CD8-positive, alpha-beta memory T cell (primary cell): ENCODE measurements at places on chromosomes 16 and 17. TPM values are rescaled to one million over a fixed set of nuclear protein-coding genes. Genes with fewer than 3 reads are reported as not detected.

Gene ANKRD40CL
- total RNA-seq = not detected

DNA sequence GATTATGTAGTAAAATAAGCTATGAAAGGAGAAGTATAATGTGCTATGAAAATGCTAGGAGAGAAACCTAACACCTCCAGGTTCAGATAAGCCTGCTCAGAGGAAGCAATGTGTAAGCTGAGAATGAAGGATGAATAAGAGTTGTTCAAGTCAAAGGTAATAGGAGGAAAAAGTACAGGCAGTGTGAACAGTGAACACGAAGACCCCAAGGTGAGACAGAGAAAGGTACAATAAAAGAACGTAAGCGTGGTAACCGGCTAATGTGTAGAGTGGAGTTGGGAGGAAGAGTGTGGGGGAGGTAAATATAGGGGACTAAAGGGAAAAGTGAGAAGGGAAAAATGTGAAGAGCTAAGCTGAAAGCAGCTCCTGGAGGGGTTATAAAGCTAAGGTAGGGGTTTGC, 74.2 kb downstream of the TTC19 start:
- H3K27me3 ChIP-seq = no peaks in the 10 kb centered on the region
- no peaks in the 10 kb centered on the region for H3K4me1 ChIP-seq
- no peak overlapping the region for H3K27ac ChIP-seq
- H3K4me3 ChIP-seq = no peak overlapping the region
- DNase-seq = no peak
- peaks cover 44% of the 10 kb centered on the region for H3K36me3 ChIP-seq

Gene KCNJ12
- not detected for total RNA-seq

Gene KRTAP9-8
- not detected for total RNA-seq

Gene SLC26A11
- total RNA-seq = 18.1 TPM

- DNase-seq = no peak
- H3K36me3 ChIP-seq = no peaks in the 10 kb centered on the region
Observed at GRCh38 chr16:11666103-11667055, 1.9 kb upstream of the SNN start.

DNA sequence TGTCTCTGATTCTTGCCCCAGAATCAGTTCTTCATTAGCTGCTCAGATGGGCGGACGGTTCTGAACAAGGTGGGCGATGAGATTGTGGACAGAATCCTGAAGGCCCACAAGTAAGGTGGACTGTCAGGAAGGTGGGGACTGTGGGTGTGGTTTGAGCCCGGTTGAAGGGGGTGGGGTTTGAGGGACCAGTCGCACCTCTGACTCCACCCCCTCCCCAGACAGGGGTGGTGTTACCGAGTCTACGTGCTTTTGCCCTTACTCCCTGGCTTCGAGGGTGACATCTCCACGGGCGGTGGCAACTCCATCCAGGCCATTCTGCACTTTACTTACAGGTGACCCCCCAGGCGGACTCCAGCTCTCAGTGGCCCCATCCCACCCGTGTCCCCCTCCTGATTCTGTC, 11.3 kb downstream of the PLD2 start:
- H3K4me3 ChIP-seq = no peak overlapping the region
- H3K27me3 ChIP-seq = no peaks in the 10 kb centered on the region
- no peaks in the 10 kb centered on the region for H3K36me3 ChIP-seq
- H3K4me1 ChIP-seq = no peaks in the 10 kb centered on the region
- H3K27ac ChIP-seq = no peak overlapping the region
- no peak for DNase-seq

Gene BOLA2B
- total RNA-seq = 268 TPM

Gene NTN3
- not detected for total RNA-seq

- no peaks in the 10 kb centered on the region for H3K27me3 ChIP-seq
- no peak for DNase-seq
- no peak overlapping the region for H3K27ac ChIP-seq
- no peaks in the 10 kb centered on the region for H3K4me1 ChIP-seq
- no peak overlapping the region for H3K4me3 ChIP-seq
Observed at GRCh38 chr16:12557786-12558185, 245.9 kb downstream of the CPPED1 start.

DNA sequence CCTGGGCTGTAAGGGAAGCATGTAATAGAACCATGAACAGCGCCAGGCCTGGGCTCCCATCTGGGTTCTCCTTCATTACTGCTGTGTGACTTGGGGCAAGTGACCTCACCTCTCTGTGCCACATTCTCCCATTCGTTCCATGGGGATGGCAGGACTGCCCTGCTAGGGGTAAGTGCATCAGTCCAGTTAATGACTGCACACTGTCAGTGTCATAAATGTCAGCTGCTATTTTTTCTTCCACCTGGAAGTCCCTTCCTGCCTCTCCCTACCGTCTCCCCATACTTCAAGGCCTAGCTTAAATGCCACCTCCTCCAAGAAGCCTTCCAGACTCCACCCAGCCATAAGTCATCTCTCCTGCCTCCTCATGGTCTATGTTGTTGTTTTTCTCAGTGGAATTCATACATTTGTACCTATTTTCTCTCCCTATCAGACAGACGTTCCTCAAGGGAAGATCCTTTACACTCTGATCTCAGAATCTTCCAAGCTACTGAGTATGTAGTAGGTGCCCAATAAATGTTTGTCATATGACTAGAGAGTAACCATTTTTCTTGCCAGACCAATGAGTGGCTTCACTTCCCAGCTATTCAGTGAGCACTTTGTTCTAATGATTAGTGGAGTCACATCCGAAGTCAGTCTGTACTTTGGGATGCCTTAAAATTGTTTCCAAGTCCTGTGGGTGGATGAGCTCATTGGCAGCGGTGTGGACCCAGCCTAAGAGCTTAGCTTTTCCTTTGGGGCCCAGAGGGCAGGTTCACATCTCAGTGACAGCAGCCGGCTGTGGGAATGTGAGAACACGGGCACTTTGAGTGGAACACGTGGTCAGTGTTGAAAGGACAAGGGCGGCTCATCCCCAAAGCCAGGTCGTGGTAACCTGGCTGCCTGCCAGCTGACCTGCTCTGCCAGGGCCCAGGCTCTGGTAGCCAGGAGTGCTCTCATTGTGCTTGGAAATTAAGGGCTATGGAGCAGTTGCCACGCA, 147.5 kb upstream of the GSE1 start:
- H3K4me1 ChIP-seq = peaks cover 10% of the 10 kb centered on the region
- DNase-seq = no peak
- no peaks in the 10 kb centered on the region for H3K36me3 ChIP-seq

Gene HS3ST6
- not detected for total RNA-seq

GRCh38 chr17:12099412-12099811, 78.7 kb downstream of the MAP2K4 start:
- no peak for DNase-seq
- no peaks in the 10 kb centered on the region for H3K36me3 ChIP-seq
- no peaks in the 10 kb centered on the region for H3K27me3 ChIP-seq
- H3K4me1 ChIP-seq = no peaks in the 10 kb centered on the region
- H3K27ac ChIP-seq = no peak overlapping the region

Gene KRT27
- not detected for total RNA-seq

- no peaks in the 10 kb centered on the region for H3K36me3 ChIP-seq
- peaks cover 5% of the 10 kb centered on the region for H3K4me1 ChIP-seq
- H3K27ac ChIP-seq = no peak overlapping the region
- DNase-seq = peak; percentile 56
Observed at GRCh38 chr17:58531661-58532554, 17.5 kb upstream of the MTMR4 start.
